Ureter (tissue), 1 donor: ENCODE measurements at places on chromosomes 12 and 14. TPM values are rescaled to one million over a fixed set of nuclear protein-coding genes. Genes with fewer than 3 reads are reported as not detected.

- DNase-seq: no peak
Observed at GRCh38 chr12:74412606-74413230, 124.9 kb upstream of the ATXN7L3B start.

DNA sequence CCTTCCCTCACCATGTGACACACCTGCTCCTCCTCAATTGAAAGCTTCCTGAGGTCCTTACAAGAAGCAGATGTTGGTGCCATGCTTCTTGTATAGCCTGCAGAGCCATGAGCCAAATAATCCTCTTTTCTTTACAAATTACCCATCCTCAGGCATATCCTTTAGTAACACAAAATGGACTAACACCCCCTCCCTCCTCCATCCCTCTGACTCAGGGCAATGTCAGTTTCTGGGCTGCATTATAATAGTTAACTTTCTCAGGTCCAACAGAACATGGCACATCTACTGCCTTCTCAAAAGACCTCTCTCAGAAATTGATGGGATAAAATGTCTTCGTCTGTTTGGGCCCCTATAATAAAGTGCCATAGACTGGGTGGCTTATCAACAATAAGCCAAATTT is 287.0 kb downstream of the DPF3 start:
- peak; percentile 20 for DNase-seq

- no peak for DNase-seq
Observed at GRCh38 chr12:89343127-89343526, 9.2 kb downstream of the DUSP6 start.

ESR2 gene
- total RNA-seq: 14.5 TPM

- DNase-seq: no peak
Observed at GRCh38 chr12:5328669-5329517, 103.0 kb upstream of the NTF3 start.

- no peak for DNase-seq
Observed at GRCh38 chr12:89464974-89465592, 59.5 kb downstream of the GALNT4 start.

ST8SIA1 gene
- 9.4 TPM for total RNA-seq

DNA sequence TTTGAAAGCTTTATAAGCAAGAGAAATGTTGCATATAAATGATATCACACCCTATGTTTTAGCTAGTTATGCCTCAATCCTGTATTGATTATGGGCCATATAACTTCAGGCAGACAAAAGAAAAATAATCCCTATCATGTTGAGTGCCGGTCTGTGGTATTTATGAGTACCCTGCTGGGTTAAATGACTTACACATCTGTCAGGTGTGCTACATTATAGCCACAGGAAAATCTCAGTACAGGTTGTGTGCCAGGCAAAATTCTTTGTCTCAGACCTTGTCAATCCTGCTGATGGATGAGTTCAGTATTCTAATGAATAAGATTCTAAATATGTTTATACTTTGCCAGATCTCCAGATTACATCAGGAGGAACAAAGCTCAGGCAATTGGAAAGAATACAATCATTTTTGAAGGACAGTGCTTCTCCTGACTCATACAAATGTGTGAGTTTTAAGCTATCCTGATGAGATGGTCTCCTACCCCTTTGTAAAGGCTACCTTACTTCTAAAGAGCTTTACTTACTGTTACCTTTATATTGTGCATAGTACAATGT is 109.8 kb upstream of the FOXG1 start:
- DNase-seq: no peak

SYT1 gene
- total RNA-seq: 12.3 TPM

GRCh38 chr12:109304485-109304884 is 4.6 kb downstream of the FOXN4 start:
- no peak for DNase-seq

PTPRB gene
- 28.6 TPM for total RNA-seq

E2F7 gene
- total RNA-seq: 1.7 TPM

PLEKHG7 gene
- 4.2 TPM for total RNA-seq
